GM19239 (cell line): ENCODE measurements at places on chromosomes 5 and 9.

- no peak for DNase-seq
These were observed 933.0 kb downstream of the TLE4 start for GRCh38 chr9:80504601-80505230.

GRCh38 chr5:67435032-67435431 lies 238.4 kb upstream of the CD180 start:
- no peak for DNase-seq

GRCh38 chr5:139495638-139496435 lies 13.3 kb upstream of the STING1 start:
- DNase-seq, result no peak

DNA sequence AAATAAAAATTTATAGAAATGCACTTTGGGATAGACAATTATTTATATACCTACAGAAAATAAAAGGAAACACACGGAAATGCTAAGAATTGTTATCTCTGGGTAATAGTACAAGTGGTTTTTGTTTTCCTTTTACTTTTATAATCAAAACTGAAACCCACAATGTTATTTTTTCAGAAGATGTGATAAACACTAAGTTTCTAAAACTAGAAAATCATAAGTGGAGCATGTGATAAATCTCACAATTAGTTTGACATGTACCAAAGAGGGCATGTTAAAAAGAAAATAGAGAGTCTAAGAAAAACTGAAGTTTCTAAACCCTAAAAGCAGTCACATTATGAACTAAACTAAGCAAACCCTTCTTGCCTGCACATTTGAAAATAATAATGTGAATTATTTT lies 61.1 kb downstream of the OXCT1 start:
- no peak for DNase-seq

- DNase-seq, result no peak
These were observed 85.1 kb downstream of the FGF1 start for GRCh38 chr5:142600611-142601358.

DNA sequence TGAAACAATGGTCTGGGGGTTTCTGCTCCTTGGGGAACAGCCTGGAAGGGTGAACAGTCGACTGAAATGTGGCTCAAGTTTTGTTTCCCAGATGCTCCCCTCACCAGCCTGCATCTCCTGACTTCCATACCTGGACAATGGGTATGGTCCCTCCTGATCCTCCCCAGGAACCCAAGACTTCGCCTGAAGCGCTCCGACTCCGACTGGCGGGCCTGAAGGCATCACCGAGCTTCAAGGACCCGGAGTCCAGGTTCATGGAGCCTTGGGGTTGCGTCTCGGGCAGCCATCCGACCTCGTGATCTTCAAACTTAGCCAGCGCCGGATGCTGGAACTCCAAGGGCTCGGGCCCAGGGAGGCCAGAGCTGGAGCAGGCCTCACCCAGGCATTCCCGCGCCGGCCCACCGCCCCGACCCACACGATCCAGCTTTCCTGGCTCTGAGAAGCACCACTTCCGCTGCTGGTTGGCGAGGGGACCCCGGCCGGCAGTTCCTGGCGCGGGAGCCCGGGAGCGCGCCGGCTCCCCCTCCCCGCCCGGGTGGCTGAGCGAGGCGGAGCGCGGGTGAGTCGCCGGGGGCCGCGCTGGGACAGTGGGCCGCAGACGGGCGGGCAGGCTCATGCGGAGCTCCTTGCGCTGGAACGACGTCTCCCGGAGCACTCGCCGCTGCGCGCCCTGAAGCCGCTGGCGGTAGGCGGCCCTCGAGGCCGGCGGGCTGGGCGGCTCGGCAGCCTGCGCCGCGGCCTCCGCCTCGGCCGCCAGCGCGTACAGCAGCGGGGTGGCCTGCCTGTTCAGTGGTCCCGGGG lies 5.2 kb downstream of the SHROOM1 start:
- no peak for DNase-seq

GRCh38 chr5:121693864-121694263 lies 157.8 kb upstream of the FTMT start:
- no peak for DNase-seq

- DNase-seq, result no peak
These were observed 24.3 kb downstream of the GCNT4 start for GRCh38 chr5:75028090-75028489.

GRCh38 chr5:137128012-137128411 lies 371.1 kb downstream of the SPOCK1 start:
- DNase-seq, result no peak

DNA sequence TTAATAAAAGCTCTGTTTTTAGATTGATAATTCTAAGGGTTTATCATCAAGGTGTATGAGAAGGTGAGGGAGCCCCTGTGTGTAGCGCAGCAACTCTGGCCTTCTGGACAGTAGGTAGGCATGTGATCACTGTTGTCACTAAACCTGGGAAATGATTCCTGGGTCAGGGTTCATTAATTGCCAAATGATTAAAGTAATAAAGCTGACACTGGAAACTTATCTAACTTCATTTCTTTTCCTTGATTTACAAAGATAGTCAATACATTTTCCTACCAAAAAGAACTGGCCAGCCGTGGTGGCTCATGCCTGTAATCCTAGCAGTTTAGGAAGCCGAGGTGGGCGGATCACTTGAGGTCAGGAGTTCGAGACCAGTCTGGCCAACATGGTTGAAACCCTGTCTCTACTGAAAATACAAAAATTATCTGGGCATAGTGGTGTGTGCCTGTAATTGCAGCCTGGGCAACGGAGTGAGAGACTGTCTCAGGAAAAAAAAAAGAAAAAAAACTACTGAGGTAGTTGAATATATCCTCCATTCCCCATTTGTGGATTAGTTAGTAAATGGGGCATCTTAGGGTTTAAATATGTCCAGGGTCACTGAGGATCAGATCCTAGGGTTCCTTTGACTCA lies 2.4 kb downstream of the EHMT1 start:
- DNase-seq, result no peak

GRCh38 chr5:58019614-58020013 lies 440.3 kb downstream of the PLK2 start:
- DNase-seq, result no peak

DNA sequence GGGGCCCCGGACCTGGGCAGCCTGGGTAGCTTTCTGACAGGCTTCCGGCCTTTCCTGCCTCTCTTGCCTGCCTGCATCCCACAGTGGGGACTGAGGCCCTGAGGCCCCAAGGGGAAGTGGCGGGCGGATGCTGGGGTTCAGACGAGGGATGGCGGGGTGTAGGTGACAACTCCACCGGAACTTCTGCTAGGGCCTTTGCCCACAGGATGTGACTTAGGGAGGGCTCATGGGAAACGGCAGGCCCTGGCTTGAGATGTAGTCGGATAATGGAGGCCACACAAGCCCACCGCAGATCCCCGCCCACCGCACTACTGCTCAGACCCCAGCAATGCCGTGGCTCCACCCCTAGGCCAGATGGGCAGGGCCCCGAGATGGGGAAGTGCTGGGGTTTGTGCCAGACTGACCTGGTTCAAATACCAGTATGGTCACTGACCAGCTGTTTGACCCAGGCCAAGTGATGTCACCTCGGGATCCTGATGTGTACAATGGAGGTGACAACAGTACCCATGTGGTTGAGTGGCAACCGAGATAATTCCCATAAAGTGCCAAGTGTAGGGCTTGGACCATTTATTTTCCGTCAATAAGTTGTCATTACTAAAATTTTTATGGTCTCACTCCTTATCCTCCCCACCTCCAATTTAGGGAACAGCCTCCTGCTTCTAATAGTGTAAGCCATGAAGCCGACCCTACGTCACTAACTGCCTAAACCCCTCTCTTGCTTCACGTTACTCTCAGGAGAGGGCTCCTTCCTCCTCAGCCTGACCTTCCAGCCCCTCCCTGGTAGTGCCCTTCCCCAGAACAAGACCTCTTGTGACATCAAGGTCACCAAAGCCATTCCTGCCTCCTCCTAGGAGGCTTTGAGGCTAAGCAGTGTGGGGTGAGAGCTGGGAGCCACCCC lies 2.5 kb upstream of the CDK9 start:
- no peak for DNase-seq

- no peak for DNase-seq
These were observed 733.9 kb downstream of the PRELID2 start for GRCh38 chr5:145101246-145101645.

DNA sequence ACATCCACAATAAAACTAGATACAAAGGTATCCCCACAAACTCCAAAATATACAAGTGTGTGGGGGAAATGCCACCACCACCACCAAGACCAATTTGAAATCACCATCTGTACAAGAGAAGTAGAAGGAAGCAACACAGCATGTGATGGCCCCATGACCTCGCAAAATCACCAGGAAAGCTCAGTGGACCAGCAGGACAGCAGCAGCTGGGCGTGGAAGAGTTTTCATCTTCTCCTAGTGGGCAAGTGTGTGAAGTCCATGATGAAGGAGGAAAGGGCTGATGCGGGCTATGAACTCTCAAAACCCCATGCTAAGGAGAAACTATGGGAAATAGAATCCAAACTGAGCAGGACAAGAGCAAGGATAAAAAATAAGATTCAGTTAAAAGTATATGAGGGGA lies 58.1 kb downstream of the GOLPH3 start:
- DNase-seq, result no peak

DNA sequence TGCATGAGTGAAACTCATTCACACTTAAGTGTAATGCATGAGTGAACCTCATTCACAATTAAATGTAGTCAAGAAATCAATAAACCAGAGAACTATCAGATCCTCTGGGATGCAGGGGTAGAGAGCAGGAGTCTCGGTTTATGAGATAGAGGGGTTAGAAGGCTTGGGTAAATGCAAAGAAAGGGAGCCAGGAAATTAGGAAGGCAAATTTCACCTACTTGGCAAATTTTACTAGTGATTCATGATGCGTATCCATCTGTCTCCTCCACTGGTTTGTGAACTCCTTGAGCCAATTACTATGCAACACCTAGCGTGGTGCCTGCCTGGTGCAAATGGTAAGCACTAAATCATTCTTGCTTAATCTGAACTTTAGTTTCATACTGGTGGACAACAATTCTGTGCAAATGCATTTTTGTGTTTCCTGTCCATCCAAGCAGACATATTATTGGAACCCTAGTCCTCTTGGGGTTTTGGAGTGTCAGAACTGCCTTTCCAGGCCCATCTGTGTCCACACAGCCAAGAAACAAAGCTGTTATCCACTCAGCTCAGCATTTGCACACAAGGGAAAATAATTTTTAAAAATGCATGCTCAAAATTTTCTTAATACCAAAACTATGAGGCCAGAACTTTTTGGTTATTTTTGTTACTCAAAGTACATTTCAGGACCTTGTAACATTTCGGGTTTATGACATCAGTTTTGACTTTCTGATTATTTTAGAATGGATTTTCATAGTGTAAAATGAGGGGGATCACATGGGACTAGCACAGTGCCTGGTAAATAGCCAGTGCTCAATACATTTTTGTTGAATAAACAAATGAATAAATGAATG lies 5.2 kb downstream of the HAPLN1 start:
- no peak for DNase-seq

GRCh38 chr5:132370181-132370970 lies 866 bp downstream of the SLC22A5 start:
- DNase-seq, result no peak

- no peak for DNase-seq
These were observed 50.3 kb downstream of the GNAQ start for GRCh38 chr9:77981332-77981731.

DNA sequence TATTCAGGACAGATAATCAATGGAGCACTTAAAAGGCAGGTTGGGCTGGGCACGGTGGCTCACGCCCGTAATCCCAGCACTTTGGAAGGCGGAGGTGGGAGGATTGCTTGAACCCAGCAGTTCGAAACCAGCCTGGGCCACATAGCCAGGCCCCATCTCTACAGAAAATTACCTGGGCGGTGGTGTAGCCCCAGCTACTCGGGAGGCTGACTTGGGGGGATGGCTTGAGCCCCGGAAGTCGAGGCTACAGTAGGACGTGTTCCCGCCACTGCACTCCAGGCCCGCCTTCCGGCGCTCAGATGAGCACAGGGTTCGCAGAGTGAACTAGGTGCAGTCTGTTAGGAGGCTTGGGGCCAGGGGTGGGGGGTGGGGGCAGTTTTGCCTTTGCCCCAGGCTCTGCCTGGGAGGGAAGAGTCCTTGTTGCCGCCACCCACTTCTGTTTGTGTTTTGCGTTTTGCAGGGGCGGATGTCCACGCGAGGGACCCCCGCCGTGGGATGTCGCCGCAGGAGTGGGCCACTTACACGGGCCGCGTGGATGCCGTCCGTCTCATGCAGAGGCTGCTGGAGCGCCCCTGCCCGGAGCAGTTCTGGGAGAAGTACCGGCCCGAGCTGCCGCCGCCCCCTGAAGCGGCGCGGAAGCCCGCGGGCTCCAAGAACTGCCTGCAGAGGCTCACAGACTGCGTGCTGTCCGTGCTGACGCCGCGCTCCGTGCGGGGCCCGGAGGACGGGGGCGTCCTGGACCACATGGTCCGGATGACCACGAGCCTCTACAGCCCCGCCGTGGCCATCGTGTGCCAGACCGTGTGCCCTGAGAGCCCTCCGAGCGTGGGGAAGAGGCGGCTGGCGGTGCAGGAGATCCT lies 85.2 kb downstream of the ANKRD33B start:
- DNase-seq, result no peak

DNA sequence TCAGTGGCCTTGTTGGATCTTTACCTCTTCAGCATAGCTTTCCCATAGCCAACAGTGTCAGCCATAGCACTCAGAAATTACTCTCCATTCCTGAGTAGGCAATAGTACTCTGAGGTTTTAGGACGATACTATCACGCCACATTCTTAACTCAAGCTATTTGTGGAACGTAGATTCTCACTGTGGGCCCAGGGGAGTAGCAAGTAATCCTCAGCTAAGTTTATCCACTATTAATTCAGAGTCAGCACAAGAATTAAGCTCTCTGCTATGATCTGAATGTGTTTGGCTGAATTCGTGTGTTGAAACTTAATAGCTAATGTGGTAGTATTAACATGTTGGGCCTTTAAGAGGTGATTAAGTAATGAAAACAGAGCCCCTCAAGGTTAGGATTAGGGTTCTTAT lies 858.8 kb upstream of the NUDT12 start:
- no peak for DNase-seq

GRCh38 chr9:109941771-109942170 lies 161.8 kb downstream of the PALM2AKAP2 start:
- DNase-seq, result no peak

DNA sequence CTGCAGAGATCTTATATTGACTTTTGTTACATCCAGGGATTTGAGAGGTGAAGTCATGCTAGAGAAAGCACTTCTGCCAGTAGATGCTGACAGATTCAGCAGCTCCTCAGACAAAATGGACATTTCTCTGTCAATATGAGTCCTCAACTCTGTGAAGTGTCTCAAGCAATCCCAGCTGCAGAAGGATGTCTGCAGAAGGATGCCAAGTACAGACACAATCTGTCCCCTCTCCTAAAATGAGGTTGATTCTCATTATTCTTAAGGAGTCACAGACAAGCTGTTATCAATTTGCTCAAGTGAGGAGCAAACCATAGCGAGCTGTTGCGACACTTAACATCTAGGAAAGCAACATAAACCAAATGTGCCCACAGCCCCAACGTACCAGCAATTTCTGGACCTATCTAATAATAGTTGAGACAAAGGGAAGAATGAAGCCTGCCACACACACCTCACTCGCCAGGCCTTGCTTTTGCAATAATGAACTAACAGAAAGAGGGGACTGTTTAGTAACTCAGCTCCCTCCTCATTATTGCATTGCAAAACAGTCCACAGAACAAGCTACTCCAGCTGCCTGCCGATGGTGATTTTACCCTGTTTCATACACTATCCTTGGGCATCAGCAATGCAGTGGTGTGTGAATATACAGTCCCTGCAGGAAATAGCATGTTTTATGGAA lies 364.2 kb upstream of the PDE4D start:
- no peak for DNase-seq

GRCh38 chr9:111258209-111258874 lies 71.7 kb downstream of the OR2K2 start:
- DNase-seq, result no peak
